Stimulated activated CD8-positive, alpha-beta memory T cell treated with anti-CD3 and anti-CD28 coated beads, Interleukin-2, amount 100 ng/mL, for 1 hour (primary cell): ENCODE measurements at places on chromosomes 6 and 20.

GRCh38 chr6:80508885-80509630 lies 402.6 kb downstream of the BCKDHB start:
- no peak for DNase-seq

DNA sequence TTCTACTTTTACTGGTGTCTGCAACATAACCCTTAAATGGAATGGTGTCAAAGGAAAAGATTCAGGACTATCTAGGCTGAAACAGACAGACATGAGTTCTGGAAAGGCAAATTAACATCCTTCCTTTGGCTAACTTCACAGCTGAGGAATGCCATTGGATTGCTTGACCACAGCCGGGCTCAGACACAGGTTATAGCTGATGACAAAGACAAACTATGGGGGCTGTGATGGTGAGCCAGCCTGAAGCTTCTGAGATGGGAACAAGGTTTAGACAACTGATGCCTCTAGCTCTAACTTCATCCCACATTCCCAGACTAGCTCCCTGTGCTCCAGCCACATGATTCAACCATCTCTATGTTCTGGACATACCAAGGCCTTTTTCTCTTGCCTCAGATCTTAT lies 15.3 kb downstream of the POLR1C start:
- DNase-seq = no peak

DNA sequence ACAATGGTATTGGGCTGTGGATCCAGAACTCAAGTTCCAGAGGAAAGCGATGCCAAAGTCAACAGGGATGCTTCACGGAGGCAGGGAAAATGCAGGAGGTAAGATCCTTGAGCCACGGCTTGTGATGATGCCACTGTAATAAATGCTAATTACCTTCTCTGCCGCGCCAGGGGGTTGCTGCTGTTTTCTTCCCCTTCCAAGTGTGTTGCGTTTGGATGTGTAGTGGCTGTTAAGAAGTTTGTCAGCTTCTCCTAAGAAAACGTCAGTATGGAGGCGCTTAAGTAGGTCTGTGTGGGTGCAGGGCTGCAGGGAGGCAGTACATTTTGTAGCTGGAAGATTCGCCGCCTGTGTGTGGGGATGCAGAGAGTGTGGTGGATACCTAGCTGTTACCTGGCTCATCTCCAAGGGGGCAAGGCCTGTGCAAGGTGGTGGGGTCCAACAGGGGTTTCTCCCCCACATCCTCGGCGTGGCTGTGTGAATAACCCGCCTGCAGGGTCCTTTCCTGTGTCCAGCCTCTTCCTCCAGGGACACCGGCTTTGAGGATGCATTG lies 318.7 kb downstream of the CDH4 start:
- DNase-seq = no peak

DNA sequence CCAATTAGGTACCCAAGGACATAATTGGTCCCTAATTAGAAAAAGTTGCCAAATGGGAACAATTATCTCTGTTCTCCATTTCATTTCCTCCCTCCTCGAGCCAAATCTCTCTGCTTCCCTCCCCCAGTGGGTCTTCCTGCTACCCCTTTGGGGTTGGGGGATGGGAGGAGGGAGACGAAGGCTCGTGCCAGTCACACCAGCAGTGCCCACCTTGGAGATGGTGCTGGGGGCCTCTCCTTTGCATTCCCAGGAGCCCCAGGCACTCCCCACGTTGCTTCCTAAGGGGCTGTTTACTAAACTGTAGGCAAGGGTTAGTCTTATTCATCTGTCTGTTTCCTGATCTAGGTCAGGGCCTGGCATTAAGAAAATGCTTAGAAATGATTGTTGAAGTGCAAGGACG lies 33.1 kb downstream of the MDFI start:
- no peak for DNase-seq

GRCh38 chr20:15362849-15363248 lies 1025.4 kb upstream of the FLRT3 start:
- no peak for DNase-seq

GRCh38 chr6:138656364-138657064 lies 117.1 kb upstream of the CCDC28A start:
- DNase-seq = no peak

DNA sequence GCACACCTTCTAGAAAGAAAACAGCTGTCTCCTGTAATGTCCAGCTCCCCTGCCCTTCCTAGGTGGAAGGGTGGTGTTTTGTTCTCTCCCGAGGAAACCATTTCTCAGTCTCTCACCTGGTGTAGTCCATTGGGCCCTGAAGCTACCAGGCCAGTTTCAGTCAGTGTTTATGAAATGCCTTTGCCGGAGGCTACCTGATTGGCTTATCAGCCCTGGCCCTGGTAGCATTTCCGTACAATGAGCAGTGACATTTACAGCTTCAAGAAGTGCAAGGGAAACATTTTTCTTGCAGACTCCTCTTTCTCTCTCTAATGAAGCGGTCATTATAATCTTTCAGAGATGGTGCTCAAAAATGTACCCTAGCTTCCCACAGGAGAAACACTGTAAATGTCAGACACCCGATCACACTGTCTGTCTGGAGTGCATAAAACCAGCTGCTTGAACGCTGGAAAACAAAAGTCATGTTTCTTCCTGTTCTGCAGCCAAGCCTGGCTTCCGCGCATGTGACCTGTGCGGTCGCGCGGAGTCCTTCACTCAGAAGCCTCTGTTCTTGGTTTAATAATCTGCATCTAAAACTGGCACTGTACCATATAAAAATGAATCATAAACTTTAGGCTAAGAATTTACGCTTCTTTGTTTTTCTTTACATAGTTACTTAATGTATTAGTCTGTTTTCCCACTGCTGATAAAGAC lies 28.4 kb upstream of the SAYSD1 start:
- DNase-seq = no peak

- DNase-seq = no peak
Measured at GRCh38 chr6:152636609-152637295, 410 bp downstream of the SYNE1 start.

GRCh38 chr20:42982218-42982617 lies 207.5 kb downstream of the PTPRT start:
- no peak for DNase-seq

GRCh38 chr6:26607434-26608230 lies 10.9 kb downstream of the ABT1 start:
- DNase-seq = peak; percentile 26

- no peak for DNase-seq
Measured at GRCh38 chr6:13120483-13121482, 207.6 kb downstream of the TBC1D7 start.

DNA sequence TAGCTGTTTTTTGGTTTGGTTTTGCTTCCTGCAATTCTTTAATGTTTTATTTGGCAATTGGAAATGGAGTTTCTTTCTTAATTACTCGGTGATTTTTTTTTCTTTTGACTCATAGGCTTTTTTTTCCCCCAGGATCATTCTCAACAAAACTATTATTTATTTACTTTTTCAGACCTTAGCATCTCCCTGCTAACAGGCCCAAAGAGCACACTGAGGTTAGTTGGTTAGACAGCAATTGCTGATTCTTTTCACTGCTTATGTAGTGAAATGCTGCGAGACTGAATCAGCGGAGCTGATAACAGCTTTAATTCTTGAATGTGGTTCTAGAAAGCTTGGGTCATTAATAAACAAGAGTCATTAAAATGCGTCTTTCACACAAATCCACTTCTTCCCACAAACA lies 79.1 kb upstream of the ZFP64 start:
- no peak for DNase-seq

DNA sequence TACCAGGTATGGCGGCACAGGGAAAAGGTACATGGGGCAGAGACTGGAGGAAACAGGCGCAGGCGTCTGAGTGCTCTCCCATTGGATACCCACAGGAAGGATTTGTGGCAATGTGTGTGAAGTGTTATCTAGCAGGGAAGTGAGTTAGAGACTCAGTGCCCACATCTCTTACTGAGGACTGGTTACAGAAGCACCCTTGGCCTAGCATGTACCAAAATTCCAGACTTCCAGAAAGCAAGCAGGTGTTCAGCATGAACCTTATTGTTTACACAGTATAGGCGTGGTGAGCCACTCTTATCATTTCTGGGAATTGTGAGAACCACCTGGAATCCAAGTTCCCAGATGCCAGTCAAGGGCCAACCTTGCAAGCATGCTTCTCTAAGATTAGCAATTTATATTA lies 14.2 kb downstream of the MANBAL start:
- no peak for DNase-seq

DNA sequence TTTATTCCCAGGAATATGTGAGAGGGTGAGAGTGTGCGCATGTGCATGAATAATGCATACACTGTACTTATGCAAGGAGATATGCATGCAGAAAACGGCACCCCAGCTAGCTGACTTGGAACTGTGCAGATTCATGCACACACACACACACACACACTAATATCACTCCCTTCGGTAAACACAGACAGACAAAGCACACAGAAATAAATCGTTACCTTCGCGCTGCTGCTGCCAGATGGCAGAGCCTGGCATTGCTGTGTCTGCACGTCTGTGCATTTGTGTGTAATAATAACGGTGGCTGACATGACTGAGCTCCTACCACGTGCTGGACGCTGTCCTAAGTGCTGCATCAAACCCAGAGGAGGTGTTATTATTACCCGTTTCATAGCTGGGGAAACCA lies 36.8 kb downstream of the PREX1 start:
- DNase-seq = no peak

GRCh38 chr6:56361812-56362211 lies 114.4 kb upstream of the COL21A1 start:
- DNase-seq = no peak

DNA sequence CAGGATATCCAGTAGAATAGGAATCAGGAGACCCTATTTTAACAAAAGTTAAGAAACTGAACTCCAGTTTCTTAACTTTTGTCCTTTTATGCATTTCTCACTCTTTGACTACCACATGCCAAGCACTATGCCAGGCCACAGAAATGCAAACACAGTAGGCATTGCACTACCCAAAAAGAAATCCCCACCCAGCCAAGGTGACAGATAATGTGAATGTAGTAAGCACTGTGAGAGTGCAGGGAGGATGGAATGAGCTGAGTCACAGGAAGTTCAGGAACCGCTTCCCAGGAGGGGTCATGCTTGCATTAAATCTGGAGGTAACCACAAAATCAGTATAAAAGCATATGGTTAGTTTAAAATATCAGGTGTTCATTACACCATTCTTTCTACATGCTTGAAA lies 20.1 kb upstream of the FAM83C start:
- DNase-seq = no peak

- no peak for DNase-seq
Measured at GRCh38 chr20:61442075-61442670, 190.1 kb downstream of the CDH4 start.
